GF-D8 (cell line): ENCODE measurements at places on chromosomes 1 and 21.

DNA sequence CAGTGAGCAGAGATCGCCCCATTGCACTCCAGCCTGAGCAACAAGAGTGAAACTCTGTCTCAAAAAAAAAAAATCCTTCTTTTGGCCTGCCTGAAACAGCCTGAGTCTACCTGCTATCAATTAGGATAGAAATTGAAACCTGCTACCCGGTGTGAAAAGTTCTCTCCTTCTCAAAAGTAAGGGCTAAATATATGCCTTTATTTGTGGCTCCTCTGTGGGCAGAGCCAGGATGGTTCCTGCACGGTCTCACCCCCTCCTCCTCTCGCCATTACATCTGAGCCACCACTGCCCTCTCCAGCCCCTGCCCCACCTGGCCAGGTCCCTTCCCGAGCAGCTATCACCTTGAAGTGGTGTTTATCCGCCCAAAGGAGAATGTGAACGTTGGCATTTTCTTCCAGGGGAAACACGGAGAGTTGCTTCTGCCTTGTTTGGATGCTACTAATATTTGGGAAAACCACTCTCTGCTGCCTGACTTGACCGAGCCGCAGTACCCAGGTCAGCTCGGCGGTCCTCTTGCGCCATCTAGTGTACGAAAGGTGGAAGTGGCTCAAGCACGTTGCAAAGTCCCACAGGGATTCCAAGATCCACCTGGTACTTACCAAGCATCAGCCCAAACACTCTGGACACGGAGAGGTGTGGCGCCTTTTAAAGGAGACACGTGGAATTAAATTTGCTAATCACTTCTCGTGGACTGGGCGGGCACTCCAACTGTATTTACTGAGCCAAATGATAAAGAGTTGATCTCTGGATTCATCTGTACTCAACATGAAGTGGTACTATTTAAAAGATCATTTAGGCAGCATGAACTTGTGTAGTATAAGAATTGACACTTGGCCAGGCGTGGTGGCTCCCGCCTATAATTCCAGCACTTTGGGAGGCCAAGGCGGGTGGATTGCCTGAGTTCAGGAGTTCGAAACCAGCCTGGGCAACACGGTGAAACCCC is 31.9 kb downstream of the SETD4 start:
- peak; percentile 21 for DNase-seq

DNA sequence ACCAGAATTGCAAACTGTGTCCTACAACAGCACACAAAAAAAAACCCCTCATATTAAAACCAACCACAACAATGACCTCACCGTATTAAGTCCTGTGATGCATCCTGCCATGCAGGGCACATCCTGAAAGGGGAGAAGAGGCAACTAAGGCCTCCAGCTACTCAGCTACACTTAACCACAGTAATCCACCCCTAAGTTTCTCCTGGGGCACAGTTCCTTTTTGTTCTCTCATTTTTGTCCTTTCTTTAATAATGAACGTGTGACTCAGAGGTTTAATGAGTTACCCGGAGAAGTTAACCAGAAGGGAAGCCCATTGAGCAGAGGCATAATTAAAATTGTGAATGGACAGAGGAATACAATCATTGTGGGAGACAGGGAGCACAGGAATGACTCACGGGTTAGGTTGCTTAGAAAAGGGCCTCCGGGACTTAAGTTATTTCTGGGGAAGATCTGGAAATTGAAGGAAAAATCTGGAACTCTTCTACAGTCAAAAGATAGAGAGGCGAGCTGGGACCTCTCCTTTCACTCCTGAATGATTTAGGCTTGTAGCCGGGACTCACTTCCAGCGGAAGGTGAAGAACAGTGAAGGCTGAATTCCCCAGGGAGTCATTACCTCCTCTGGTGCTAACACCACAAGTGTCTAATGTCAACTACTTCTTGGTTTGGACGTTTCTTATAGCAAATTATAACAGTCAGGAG is 36.9 kb upstream of the HIVEP3 start:
- no peak for DNase-seq

DNA sequence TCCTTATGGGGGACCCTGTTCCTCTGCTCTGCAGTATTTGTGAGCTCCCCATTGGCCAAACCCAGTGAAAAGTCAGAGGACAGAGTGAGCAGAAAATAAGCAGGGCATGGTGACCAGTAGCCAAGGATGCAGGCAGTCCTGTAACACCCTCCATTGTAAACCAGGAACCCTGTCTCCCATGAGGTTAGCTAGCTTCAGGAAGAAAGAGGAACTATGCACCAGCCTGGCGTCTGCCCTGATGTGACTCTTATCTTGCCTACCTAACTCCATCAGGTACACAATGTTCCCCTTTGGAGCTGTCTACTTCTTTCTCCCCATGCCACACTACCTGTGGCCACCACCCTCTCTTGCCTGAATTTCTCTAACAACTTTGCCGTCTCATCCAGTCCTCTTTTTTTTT is 119.2 kb downstream of the LRIG2 start:
- no peak for DNase-seq

- no peak for DNase-seq
Measured at GRCh38 chr1:223712850-223713474, 623 bp downstream of the CAPN2 start.

DNA sequence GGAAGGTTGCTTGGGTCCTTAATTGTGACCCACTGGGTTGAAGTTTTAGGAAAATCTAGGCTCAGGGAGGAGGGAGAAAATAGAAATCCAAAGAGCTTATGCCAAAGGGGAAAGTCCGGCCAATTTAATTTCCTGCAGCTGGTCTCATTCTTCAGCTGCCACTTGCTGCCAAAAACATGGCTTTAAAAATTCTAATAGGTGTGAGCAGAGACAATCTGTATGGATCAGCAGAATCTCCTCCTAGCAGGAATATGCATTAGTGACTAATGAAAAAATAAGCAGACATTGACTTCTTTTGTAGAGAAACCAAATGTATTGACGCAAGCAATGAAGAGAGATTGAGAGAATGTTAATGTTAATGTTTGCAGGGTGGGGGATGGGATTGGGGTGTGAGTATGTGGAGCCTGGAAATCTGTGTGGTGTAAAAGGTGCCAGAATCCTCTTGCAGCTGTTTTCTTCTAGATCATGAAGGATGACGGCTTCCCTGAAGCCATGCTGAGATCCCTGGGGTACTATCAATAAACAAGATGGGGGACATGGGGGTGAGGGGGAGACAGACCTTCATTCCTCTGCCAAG is 35.3 kb downstream of the VWA5B1 start:
- no peak for DNase-seq

DNA sequence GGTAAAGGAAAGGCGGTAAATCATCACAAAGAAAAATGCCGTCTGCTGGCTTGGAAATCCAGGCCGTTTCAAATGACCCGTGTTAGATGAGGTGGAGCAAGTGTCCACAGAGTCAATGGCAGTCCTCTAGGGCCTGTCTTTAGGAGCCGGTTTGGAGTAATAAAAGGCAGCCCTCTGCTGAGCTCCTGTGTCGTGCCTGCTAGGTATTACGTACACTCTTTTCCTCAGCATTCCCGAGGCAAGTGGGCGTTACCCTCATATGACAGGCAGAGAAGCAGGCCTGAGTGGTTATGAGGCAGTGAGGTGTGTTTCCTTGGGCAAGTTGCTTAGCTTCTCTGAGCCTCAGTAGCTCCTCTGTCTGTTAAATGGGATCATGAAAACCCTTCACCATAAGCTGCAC is 7.7 kb downstream of the NENF start:
- DNase-seq: no peak
